Endothelial cell of umbilical vein (primary cell): ENCODE measurements at places on chromosomes 2 and 18. TPM values are rescaled to one million over a fixed set of nuclear protein-coding genes. Genes with fewer than 3 reads are reported as not detected.

GRCh38 chr2:3487028-3487425 is 32.3 kb downstream of the ADI1 start:
- DNase-seq, result no peak

DNA sequence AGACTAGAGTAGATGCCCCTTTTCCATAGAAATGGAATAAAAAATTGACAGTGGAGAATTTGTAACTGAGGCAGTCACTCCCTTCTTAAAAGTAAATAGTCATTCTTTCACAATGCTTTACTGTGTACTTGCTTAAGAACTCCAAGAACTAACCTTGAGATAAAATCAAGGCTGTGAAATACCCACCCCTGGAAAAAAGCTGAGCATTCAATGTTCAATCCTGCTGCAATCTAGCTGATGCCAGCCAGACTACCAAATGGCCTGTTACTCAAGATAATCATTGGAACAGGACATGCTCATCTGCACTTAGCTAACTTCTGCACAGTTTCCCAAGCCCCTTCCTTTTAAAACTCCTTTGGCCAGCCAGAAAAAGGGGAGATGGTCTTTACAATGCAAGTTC is 367.4 kb upstream of the GULP1 start:
- no peak for DNase-seq

- DNase-seq, result no peak
Observed at GRCh38 chr2:110863726-110864125, 131.4 kb downstream of the ACOXL start.

- DNase-seq, result peak; percentile 43
Observed at GRCh38 chr2:33425586-33426031, 50.8 kb upstream of the RASGRP3 start.

GRCh38 chr2:99249951-99250350 is 5.5 kb downstream of the LYG2 start:
- DNase-seq, result no peak

GRCh38 chr2:169093535-169093934 is 24.2 kb downstream of the DHRS9 start:
- no peak for DNase-seq

PIEZO2 gene
- polyA plus RNA-seq, result 1.2 and 1.7 TPM in 2 replicates

TXNL1 gene
- 27.4 and 29.5 TPM in 2 replicates for polyA plus RNA-seq
